Stimulated activated naive CD4-positive, alpha-beta T cell treated with Interleukin-2 at 50 U/mL for 16 hours (primary cell): ENCODE measurements at places on chromosomes 12 and 14.

DNA sequence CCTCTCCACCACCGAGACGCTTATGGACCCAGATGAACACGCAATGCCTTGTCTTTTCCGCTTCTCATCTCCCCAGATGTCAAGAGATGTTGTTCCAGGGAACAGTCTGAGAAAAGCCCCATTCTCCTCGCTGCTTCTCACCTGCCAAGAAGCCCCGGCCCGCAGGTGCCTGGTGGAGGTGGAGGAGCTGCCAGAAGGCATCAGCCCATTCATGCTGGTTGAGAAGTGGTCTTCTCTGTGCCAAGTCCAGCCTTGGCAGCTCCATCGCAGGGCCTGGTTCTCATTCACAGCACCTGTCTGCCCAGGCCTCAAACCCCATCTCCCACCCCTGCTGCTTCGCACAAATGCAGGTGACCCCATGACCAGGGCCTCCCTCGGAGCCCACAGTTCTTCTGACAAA is 42.3 kb upstream of the TMEM263 start:
- DNase-seq, result no peak

DNA sequence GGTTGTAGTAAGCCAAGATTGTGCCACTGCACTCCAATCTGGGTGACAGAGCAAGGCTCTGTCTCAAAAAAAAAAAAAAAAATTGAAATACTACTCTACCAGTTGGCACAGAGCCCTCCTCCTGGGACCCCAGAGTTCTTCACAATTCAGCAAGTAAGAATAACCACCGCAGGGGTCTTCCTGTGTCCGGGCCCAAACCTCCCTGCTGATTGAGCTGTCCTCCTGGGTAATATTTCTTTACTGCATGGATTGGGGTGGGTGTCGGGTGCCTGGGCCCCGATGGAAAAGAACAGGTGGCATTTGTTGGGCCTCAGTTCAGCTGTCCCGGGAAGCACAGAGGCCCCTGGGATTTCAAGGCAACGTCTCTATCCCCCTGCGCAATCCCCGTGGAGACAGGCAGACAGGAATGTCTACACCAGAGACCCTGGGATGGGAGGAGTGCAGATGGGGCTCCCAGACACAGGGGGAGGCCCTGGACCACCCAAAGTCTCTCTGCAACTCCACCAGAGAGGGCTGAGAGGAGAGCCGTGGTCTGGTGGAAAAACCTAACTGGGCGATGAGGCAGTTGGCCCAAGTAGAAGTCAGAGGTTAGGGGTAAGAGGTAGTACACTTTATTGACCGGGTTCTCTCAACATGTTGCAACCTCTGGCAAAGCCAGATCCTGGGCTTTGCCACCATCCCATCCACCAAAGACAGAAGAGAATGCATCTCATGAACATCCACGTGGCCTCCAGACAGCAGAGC is 32.7 kb upstream of the VPS37B start:
- no peak for DNase-seq

DNA sequence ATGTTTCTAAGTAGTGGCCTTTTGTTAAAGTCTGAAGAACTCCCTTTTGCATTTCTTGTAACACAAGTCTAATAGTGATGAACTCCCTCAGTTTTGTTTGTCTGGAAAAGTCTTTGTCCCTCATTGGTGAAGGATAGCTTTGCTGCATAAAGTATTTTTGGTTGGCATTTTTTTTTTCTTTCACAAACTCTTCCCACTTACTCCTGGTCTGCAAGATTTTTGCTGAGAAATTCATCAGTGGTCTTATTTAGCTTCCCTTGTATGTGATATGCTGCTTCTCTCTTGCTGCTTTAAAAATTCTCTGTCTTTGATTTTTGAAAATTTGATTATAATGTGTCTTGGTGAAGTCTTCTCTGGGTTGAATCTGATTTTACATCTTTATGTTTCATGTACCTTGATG is 22.7 kb downstream of the TRMT5 start:
- no peak for DNase-seq

- DNase-seq, result no peak
These were observed 50.9 kb upstream of the BCL2L14 start for GRCh38 chr12:12019881-12020280.

GRCh38 chr12:117294189-117294603 is 67.2 kb downstream of the NOS1 start:
- DNase-seq, result no peak

GRCh38 chr14:97029800-97030199 is 232.6 kb downstream of the VRK1 start:
- DNase-seq, result no peak

DNA sequence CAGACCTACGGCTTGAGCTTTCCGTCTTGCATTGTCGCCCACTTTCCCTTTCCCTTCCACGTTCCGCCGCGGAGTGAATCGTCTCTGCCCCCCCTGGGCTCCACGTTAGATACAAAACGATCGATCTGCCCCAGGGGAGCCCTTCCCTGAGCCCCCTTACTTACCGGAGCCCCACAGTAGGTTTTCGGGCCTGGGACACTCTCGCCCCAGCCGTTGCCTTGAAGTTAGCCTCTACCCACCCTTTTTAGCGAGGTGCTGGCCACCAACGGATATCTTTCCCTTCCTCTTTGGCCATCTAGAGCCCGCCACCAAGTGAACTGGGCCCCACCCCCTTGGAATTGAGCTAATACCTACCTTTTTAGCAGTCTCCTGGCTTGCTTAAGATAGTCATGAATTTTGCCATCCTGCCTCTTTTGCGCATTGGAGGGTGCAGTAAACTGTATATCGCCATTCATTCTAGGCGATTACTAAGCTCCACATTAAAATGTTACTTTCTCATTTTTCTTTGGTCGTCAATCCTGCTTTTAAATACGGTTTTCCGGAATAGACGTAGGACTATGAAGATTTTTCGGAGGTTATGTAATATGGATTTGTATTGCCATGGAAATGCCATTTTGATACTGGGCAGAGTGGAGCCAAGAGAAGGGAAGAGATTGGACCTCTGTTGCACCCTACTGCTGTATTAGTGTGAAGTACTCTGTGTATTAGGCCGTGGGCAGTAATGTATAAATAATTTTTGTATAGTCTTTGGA is 764 bp downstream of the RBM25 start:
- no peak for DNase-seq

DNA sequence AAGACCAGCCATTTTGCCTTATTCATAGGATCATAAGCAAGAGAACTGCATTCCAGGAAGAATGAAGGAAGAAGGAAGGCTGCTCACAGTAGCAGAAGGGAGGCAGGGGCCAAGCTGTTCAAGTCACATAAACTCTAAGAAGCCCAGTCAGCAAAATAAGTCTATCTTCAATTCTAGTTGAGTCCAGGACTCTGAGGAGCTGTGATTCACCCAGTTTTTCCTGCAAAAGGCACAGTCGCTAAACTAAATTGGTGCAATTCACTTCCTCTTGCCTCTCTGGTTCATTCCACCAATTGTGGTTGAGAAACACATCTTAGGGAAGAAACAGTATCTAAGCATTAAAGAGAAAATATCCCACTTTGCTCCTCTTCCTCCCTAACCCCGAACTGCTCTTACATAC is 9.8 kb downstream of the ZNF641 start:
- no peak for DNase-seq

DNA sequence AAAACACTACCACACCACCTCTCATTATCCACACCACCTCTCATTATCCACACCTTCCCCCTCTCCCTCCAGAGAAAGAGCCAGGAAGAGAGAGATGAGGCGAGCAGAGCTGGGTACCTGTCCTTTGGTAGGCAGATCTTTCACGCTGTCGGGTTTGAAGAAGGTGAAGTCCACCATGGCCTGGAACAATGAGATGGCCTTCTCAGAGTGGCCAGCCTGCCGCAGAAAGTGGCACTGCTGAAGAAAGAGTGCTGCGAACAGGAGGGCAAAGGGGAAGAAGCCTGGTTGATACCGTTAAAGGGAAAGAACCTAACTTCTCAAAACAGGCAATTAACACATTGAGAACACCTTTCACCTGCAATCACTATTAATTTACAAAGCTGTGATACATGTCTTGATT is 30.6 kb downstream of the NRDE2 start:
- no peak for DNase-seq

DNA sequence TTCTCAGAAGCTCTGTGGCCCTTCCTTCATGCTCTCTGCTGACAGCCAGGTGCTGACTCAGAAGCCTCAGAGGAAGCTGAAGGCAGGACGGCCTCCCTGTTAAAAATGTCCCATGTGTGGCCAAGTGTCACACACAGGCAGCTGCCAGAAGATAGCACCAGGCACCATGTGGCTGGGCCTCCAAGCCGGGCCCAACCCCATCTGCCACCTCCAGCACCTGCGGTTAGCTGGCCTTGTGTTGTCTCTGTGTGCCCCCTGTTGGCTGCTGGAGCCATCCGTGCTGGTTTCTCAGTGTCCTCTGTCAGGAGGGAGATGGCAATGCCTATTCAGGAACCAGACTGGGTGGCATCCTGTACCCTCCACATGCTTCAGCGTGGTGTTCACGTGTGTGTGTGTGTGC is 63.2 kb downstream of the TSPAN11 start:
- no peak for DNase-seq

GRCh38 chr12:132501204-132501940 is 11.4 kb downstream of the FBRSL1 start:
- DNase-seq, result no peak

GRCh38 chr14:34241185-34241711 is 220.8 kb downstream of the SPTSSA start:
- DNase-seq, result no peak

- DNase-seq, result no peak
These were observed 7.6 kb downstream of the PIWIL1 start for GRCh38 chr12:130345292-130345691.

GRCh38 chr14:95460647-95461478 is 55.6 kb downstream of the SYNE3 start:
- no peak for DNase-seq

GRCh38 chr12:12451098-12451497 is 94.2 kb downstream of the BORCS5 start:
- no peak for DNase-seq

GRCh38 chr12:53265783-53266182 is 2.3 kb upstream of the ESPL1 start:
- no peak for DNase-seq

- DNase-seq, result no peak
These were observed 10.3 kb downstream of the TBPL2 start for GRCh38 chr14:55430024-55430690.

- no peak for DNase-seq
These were observed 160.9 kb downstream of the RIMBP2 start for GRCh38 chr12:130555221-130555620.

DNA sequence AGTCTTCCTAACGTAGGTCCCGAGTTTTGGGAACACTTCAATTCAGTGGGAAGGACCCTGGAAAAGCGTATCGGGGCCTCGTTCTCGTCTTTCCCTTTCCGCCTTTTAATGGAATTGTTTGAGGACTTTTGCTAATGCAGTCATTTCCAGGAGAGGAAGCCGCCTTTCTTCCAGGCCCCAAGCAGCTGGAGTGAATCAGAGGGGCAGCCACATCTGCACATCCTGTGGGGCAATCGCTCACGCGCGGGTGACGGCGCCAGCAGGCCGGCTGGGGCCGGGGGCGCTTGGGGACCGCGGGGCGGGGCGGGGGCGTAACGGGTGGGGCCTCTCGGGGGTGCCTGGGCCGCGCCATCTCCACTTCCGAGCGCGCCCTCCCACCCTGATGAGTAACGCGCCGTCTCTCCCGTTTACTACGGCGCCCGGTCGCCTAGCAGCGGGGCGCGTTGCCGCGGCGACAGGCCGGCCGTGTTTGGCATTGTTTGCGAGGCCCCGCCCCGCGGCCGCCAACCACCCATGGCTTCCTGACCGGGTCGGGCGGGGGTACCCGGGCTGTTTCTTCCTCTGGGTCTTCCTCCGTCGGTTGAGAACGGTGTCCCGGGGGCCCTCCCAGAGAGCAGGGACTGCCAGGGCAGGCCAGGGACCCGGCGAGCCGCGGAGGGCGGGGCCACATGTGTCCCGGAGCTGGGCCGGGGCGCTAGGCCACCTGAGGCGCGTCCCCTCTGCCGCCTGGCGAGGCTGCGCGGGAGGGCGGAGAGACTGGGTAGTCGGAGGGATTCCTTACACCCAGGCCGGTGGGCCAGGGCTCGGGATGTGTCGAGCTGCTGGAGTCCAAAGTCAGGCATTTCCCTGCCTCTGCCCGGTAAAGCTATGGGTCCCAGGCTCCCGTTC is 2.3 kb downstream of the GSG1 start:
- DNase-seq, result peak; percentile 91

DNA sequence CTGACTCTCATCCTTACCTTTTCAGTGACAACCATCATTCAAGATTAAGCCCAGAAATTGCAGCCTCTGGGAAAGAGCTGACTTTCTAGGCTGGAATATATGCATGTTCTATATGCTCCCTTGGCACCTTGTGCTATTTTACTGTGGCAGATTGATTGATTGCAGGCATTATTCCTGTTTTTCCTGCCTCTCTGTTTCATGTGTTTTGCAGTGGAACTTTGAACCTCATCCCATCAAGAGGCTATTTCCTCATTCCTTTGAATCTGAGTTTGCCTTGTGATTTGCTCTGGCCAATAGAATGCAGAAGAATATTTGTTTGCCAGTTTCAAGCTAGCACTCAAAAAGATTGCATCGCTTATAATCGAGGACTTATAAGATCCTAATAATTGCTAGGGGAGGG is 174.8 kb upstream of the DCN start:
- DNase-seq, result no peak

DNA sequence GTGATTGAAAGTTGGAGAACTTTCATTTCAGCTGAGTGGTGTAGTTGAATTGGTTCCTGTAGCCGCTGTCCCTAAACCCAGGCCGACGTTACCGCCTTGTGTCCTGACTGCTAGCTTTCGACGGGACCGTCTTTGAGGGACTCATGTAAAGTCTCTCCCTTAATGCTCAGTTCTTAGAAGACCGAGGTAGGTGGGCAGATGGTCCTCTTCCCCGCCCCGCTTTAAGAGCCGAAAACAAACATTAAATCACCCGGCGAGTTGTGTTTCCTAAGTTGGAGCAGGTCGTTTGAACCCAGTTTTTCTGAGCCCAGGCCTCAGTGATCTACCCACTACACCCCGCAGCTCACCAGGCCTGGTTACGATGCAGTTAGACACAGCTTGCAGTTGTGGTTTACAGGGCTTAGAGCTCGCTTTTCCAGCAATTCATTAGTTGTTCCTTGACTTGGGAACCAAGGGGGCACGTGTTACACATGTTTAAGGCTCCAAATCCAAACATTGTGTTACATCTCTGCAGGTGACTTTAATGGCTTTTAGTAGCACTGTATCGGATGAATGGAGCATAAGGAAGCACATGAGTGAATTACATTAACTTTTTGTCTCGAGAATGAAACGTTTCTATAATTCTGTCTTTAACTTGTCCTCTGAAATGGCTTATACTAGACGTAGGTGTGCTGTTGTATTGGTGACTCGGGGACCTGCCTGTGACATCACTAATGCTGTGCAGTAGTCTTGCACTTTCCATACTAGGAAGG is 790 bp downstream of the NEDD1 start:
- DNase-seq, result peak; percentile 18

DNA sequence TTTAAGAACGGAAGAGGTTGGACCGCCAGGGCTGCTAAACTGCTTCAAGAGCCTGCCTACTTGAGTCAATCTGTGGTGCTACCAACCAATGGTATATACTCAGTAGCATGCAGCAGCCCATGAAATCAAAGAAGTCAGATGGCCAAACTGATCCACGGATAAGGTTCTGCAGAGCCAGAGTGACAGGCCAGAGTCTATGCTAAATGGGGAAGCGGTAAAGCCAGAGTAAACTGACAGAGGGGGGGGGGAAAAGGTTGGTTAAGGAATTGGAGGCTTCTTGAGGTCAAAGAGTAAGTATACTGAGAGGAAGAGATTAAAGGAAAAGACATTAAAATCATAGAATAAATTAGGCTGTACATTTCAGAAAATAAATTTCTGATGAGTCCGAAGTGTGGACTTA is 15.4 kb upstream of the SLC6A13 start:
- DNase-seq, result no peak

- no peak for DNase-seq
These were observed 115.4 kb downstream of the GTF2A1 start for GRCh38 chr14:81105378-81105777.

- no peak for DNase-seq
These were observed 9.4 kb downstream of the CFAP251 start for GRCh38 chr12:121927813-121928212.
